Hepatocyte (in vitro differentiated cells): ENCODE measurements at places on chromosomes 11 and 22. TPM values are rescaled to one million over a fixed set of nuclear protein-coding genes. Genes with fewer than 3 reads are reported as not detected.

Gene GRAP2
- polyA plus RNA-seq: 0.51 TPM in 1 of 2 replicates, not detected in the other

Gene GLYATL1
- polyA plus RNA-seq: 2.6 and 6.9 TPM in 2 replicates

Gene PRG3
- polyA plus RNA-seq: not detected in 2 replicates

Gene EFEMP2
- polyA plus RNA-seq: 197 and 230 TPM in 2 replicates

Gene LINC01488
- polyA plus RNA-seq: 0.59 and 0.71 TPM in 2 replicates

Gene SLC22A9
- 9.4 and 17.1 TPM in 2 replicates for polyA plus RNA-seq

Gene MAJIN
- polyA plus RNA-seq: not detected in 2 replicates

Gene TREH
- polyA plus RNA-seq: 10.7 and 15.1 TPM in 2 replicates

DNA sequence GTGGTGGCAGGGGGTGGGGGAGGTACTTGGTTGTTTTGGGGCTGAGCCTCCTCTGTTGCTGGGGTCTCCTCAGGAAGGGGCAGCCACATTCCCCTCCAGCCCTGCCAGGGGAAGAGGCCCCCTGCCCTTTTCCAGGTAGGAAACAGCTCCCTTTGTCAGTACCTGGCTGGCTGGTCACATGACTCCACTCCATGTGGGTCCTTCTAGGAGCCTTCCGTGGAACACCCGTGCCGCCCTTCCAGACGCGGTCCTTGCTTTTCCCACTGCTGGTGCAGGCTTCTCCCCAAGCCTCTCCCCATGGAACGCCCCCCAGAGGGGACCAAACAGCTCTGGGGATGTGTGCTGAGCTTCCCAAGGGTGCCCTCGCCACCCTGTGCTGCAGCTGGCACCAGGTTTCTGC lies 19.9 kb downstream of the IFT27 start:
- no peak for DNase-seq

GRCh38 chr11:126072801-126073594 lies 10.3 kb upstream of the CDON start:
- no peak for DNase-seq

GRCh38 chr11:44966694-44967093 lies 16.0 kb upstream of the TP53I11 start:
- DNase-seq: no peak

DNA sequence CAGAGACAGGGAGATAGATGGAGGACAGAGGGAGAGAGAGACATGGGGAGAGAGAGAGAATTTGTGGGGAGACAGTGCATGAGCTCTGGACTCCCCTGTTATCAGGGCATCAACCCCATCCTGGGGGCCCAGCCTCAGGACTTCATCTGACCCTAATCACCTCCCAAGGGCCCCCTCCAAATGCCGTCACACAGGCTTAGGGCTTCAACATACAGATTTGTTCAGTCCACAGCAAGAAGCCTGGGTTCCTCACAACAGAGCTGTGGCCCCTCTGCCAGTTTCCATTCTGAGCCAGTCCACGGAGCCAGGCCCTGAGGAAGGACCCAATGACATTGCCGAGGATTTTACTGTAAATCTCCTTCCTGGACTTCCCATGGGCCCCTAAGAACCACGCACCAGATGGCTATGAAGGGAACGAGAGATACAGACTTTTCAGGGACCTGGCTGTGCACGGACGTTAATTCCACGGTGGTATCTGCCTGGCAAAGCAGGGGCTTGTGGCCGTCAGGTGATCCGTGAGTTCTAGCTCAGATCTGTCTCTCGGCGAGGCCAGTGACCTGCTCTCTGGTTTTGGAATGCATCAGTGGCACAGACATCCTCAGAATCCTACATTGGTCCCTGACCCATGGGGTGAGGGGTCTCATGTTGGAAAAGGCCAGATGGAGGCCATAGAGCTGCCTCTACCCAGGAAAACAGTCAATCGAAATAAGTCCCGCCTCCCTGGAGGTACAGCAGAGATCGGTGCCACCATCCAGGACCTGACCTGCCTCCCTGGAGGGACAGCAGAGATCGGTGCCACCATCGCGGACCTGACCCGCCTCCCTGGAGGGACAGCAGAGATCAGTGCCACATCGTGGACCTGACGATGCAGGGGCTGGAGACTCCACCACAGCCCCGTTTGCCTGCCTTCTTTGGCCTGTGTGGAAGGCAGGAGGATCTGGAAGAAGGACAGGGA lies 8.7 kb upstream of the B4GALNT4 start:
- no peak for DNase-seq

DNA sequence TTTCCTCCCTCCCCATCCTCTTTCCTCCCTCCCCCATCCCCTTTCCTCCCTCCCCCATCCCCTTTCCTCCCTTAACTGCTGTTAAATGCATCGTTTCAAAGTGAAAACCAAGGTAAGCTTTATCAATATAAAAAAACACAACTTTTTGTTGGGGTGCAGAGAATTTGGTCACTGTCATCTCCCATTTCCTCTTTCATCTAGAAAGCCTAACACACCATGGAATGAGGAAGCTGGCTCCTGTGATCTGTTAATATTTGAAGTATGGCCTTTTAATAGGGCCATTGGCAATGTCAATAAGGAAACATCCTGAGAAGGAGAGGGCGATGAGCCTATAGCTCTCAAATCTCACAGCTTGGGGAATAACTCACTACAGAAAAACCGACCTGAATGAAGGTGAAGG lies 7.0 kb downstream of the EXPH5 start:
- DNase-seq: no peak

- DNase-seq: no peak
Measured at GRCh38 chr11:125083312-125084056, 20.4 kb downstream of the SLC37A2 start.

- DNase-seq: no peak
Measured at GRCh38 chr11:63240098-63240497, 3.3 kb downstream of the SLC22A25 start.

- peak; percentile 68 for DNase-seq
Measured at GRCh38 chr22:41976070-41976901, 7.0 kb downstream of the SEPTIN3 start.

GRCh38 chr11:6894097-6894496 lies 1.8 kb upstream of the OR2D2 start:
- no peak for DNase-seq

GRCh38 chr11:63868399-63869064 lies 29.6 kb downstream of the MARK2 start:
- no peak for DNase-seq

GRCh38 chr22:40982482-40983385 lies 31.6 kb downstream of the RBX1 start:
- no peak for DNase-seq

DNA sequence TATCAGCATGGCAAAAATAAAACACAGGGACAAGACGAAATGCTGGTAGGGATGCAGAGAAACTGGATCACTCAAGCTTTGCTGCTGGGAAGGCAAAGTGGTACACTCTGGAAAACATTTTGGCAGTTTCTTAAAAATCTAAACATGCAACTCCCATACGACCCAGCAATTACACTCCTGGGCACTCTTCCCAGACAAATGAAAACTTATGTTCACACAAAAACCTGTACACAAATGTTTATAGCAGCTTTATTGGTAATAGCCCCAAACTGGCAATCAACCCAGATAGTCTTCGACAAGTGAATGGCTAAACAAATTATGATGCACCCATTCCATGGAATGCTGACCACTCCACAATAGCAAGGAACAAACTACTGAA lies 35.8 kb upstream of the PRR5 start:
- no peak for DNase-seq

- DNase-seq: peak; percentile 59
Measured at GRCh38 chr22:32897400-32897799, 95.9 kb downstream of the TIMP3 start.

DNA sequence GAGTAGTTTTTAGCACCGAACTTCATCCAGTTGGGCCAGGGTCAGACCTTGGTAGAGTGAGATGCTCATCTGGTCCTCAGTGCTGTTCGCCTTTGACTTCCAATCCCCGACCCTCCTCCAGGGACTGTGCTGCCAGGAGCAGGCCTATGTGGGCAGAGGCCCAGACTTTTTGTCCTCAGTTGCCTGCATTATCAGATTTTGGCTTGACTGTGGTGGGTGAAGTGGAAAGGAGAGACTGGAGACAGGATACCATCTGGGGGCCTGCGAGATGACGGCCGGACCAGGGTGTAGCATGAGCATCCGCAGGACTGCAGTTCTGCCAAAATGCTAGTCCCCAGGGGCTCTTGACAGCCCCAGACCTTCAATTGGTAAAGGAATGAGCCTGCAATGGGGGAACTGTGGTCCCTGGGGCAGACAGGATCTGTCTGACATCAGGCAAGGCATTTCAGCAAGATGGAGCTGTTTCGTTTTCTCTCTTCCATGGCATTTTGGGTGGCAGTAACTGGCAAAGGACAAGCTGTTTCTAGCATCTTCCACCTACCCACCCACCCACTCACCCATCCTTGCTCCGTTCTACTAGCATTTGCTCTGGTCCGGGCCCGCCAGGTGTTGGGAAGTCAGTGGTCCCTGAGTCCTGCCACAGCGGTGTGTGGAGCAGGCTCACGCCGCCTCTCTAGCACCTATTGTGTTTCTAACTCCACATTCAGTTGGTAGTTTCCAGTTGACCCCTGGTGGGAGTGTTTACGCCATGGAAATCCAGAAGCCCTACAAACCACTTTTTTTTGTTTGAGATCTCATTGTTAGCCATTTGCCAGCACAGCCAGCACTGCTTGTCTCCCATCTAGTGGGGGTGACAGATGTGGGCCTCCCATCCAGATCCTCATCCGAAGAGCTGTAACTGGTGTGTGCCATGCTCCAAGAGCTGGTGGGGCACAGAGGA lies 53.5 kb downstream of the OTOG start:
- no peak for DNase-seq
